NCI-H1417 treated with DMSO at 0.1 percent for 48 hours (cell line): ENCODE measurements at places on chromosomes 13 and 19.

DNA sequence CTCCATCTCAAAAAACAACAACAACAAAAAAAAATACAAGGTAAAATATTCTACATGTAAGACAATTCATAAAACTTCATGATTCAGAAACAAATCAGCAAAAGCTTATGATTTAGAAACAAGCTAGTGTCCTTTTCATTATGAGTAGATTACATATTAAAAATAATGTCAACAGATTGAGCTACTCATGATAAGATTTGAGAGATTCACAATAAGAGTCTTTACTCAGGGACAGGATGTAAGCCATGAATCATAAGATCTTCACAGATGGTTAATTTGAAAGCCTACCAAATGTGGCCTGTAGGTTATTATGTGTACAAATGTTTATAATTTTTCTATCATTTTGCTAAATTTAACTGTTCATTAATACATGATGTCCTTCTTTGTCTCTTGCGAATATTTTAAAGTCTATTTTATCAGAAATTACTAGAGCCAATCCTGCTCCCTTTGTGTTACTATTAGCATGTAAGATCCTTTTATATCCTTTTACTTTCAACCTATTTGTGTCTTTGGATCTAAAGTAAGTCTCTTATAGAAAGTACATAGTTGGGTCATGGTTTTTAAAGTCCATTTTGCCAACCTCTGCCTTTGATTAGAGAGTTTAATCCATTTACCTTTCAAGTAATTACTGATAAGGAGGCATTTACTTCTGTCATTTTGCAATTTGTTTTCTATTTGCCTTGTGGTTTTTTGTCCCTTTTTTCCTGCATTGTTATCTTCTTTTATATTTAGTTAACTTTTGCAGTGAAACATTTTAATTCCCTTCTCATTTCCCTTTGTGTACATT, 68.3 kb upstream of the RXFP2 start:
- DNase-seq = no peak

- DNase-seq = no peak
Observed at GRCh38 chr13:76745261-76746200, 140.7 kb downstream of the KCTD12 start.

DNA sequence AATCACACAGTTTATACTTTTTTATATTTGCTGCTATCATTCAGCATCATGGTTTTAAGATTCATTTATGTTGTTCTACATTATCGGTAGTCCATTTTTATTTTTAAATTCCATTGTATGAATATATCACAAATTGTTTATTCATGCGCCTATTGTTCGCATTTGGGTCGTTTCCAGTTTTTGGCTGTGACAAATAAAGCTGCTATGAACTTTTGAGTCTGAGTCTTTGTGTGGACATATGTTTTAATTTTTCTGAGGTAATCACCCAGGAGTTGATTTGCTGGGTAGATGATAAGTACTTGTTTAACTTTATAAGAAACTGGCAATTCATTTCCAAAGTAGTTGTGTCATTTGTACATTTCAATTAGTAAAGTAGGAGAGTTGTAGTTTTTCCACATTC, 74.2 kb upstream of the CSNK1A1L start:
- DNase-seq = no peak

- no peak for DNase-seq
Observed at GRCh38 chr19:45995715-45996385, 583 bp downstream of the CCDC61 start.

- DNase-seq = no peak
Observed at GRCh38 chr19:45882652-45883585, 3.0 kb downstream of the IRF2BP1 start.
